ENCODE measurements at places on chromosomes 7 and 10.

DNA sequence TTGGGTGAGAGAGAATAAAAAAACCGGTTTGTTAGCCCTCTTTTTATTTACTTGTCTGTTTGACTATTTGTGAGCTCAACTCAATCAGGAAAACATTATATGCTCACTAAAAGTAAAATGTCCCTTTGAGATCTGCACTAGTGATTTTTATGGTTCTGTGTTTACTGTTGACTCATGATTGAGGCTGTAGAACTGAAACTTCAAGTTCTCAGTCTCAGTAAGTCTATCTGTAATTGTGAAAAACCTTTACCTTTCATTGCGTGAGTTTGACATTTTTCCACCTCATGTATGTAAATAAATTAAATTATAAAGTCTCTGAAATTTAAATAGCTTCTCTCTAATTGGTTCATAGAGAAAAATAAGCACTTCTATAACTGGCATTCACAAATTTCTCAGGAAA, 17.0 kb upstream of the CASD1 start:
- DNase-seq: no peak

- DNase-seq: no peak
Observed at GRCh38 chr10:7513936-7514335, 103.1 kb upstream of the SFMBT2 start.

GRCh38 chr10:132123606-132124005, 57.9 kb downstream of the JAKMIP3 start:
- DNase-seq: no peak

DNA sequence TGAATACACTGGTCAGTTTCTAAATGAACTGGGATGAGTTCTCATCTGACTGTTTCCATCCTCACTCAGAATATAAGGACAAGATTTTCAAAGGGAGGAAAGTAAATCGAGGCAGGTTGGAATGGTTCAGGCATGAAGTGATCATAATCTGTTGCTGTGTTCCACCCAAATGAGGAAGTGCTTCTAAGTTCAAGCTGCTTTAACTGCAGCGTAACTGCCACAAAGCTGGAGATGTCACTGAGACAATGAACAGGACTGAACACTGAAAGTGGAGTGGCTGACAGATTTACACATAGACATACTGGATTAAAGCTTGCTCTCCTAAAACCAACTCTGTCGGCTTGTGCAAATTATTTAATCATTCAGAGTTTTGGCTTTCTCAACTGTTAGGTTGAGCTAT, 66.6 kb downstream of the GPR37 start:
- DNase-seq: no peak

DNA sequence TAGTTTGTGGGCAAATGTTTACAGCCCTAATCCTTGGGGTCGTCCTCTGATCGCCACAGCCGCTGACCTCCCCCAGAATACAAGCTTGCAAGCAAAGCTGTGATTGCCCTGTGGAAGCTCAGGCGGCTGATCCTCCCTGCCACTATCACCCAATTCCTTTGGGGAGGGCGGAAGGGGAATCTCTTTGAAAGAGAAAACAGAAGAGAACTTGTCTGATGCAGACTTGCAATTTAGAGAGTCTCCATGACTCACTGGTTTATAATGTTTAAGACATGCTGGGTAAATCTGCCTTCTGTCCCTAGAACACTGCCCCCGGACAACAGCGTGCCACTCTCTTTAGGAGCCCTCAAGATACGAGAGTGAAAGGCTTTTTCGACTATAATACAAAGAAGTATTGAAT, 75.5 kb downstream of the NRP1 start:
- no peak for DNase-seq

GRCh38 chr7:45027774-45028114, 27.7 kb downstream of the CCM2 start:
- no peak for DNase-seq

- DNase-seq: no peak
Observed at GRCh38 chr10:72416661-72417060, 61.9 kb upstream of the DNAJB12 start.

DNA sequence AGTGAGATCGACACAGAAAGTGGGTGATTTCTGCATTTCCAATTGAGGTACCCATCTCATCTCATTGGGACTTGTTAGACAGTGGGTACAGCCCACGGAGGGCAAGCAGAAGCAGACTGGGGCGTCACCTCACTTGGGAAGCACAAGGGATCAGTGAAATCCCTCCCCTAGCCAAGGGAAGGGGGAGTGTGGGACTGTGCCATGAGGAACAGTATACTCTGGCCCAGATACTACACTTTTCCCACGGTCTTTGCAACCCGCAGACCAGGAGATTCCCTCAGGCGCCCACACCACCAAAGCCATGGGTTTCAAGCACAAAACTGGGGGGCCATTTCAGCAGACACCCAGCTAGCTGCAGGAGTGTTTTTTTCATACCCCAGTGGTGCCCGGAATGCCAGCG, 99.8 kb downstream of the ODAD2 start:
- no peak for DNase-seq

DNA sequence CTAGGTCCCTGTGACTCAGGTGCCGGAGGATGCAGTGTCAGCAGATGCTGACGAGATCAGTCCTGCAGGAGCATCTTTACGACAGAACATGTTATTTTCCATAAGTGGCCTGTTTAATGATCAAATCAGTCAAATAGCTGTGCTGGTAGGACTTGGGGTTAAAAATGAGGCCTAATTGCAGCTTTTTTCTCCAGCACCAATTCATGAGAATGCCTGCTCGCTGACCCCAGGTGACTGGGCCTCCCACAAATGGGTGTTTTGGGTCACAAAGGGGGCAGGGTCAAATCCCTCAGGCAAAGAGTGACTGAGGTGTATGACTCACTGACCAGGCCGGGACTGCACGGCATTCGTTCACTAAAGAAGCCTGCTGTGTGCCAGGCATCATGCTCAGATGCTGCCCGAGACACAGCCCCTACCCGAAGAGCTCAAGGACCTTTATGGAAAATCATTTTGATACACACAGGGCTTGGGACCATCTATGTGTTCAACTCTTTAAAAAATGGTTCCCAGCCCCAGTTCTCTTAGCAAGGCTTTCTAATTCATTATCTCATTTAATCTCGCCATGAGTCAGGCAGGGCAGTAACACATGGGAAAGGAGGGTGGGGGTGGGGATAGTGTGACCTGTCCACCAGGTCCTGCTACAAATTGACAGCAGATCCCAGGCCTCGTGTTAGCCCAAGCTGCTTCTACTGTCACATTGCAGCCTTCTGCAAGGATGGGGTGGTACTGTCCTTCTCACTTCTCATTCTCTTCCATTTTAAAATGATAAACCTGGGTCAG, 21.1 kb downstream of the ZNF775 start:
- no peak for DNase-seq

- DNase-seq: no peak
Observed at GRCh38 chr7:75650681-75651080, 88.1 kb downstream of the HIP1 start.

Measured in epithelial cell of prostate (primary cell).